NCI-H2171 (cell line): ENCODE measurements at places on chromosomes 7 and 10.

DNA sequence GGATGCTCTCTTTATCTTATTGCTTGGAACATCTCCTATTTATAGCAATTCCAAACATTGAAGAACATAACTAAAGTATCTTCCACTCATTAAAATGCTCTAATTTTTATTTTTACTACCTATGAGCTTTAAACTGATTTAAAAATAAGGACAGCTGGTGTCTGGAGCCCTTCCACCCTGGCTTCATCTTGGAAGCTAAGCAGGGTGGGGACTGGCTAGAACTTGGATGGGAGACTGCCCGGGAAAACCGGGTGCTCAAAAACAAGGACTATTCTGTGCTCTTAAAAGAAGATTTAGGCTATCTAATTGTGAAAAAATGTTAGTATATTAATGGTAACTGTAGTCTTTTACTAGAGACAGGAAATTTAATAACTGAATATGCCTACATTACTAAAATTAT lies 69.2 kb downstream of the ARMC3 start:
- DNase-seq: no peak

DNA sequence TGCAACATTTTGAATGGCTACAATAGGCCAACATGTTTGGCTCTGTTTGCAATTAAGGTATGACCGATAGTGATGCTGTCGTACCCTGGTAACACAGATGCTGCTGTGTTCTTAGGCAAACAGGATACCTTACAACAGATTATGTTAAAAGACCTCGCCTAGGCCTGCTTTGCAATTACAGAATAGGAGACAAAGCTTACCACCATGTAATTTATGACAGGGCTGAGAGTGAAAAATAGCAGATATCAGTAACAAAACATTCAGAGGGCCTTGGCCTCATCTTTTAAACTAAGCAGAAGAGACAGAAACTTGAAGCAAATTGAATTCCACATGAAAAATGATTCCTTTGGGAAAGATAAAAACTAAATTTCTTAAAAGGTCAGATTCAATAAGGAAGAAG lies 29.4 kb upstream of the ABLIM1 start:
- no peak for DNase-seq

DNA sequence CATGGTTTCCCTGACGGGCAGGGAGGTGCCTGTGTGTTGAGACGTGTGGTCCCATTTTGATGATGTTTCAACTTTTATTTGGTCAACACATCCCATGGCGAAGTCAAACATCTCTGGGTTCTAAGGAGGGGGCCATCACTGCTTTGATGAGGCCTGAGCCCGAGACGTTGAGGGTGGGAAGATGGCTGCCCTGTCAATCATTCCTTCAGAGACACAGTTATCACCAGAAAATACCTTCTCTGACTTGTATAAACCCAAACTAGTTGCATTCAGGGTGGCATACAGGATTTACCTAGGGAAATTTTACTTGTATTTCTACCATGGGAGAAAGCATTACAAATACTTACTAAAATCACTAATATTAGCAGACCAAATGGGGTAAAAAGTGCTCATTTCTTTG lies 64.6 kb downstream of the VOPP1 start:
- DNase-seq: no peak

GRCh38 chr10:114376523-114376922 lies 27.8 kb downstream of the AFAP1L2 start:
- no peak for DNase-seq

GRCh38 chr10:24821986-24822385 lies 98.3 kb upstream of the ARHGAP21 start:
- DNase-seq: no peak

GRCh38 chr7:5690931-5691473 lies 90.5 kb downstream of the RNF216 start:
- no peak for DNase-seq

DNA sequence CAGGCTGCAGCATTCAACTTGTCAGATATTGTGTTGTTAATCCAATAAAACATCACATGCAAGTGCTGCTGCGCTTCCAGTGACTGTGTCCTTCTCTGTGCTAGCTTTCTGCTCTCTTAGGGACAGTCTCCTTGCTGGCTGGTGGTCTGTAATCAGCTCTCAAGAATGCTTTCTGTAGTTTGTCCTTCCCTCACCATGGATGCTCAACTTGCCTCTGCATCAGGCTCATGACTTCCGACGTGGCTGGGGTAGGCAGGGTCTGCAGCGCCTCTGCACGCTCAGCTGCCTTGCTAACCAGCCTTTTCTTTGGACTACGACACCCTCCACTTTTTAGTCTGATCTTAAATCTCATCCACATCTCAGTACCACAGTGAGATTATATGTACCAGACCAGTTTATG lies 58.3 kb downstream of the MMRN2 start:
- no peak for DNase-seq

- no peak for DNase-seq
Observed at GRCh38 chr10:125033146-125033924, 91.4 kb downstream of the ZRANB1 start.

DNA sequence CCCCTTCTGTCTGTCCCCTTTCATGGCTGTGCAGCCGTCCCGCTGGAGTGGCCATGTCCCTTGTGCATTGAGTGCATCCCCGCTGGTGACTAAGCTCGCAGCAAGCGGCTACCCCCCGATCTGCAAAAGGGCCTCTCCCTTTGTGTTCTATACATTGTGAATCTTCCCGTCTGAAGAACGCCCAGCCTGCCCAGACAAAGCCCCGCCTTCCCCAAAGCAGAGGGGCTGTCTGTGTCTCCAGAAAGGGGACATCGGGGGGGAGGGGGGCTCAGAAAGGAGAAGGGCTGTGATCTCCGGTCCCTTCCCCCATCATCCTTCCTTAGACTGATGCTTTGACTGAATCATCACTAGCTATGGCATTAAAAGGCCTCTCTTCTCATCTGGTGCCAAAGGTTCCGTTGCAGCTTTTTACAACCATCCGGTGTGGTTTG lies 11.9 kb downstream of the NPTX2 start:
- no peak for DNase-seq

GRCh38 chr7:157002819-157003421 lies 7.5 kb downstream of the MNX1 start:
- DNase-seq: no peak

- DNase-seq: no peak
Observed at GRCh38 chr7:94059746-94060145, 55.6 kb upstream of the BET1 start.

DNA sequence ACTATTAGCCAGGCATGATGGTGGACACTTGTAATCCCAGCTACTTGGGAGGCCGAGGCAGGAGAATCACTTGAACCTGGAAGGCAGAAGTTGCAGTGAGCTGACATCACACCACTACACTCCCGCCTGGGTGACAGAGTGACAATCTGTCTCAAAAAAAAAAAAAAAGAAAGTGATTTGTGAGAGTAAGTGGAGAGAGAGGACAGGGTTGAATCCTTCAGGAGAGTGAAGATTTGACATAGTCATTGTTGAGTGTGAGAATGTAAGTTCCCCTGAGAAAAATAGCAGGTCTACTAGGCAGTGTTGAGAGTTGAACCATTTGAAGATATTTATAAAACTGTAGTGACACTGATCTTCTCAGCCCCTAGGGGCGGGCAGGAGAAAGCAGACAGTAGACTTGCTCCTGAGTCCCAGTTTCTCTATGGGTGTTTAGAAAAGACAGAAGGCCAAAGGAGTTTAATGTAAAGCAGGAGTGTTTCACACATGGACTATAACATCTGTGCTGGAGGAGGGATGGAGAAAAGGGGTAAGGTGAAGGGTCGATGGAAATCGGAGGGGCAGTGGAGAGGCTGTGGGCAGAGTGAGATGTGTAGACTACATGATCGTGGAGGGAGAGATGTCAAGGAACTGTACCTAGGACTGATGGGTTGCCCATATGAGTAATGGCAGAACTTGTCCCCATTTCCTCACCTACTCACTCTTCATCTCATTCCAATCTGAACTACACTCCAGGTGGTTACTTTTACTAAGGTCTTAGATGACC lies 13.7 kb upstream of the LAMB4 start:
- DNase-seq: no peak

DNA sequence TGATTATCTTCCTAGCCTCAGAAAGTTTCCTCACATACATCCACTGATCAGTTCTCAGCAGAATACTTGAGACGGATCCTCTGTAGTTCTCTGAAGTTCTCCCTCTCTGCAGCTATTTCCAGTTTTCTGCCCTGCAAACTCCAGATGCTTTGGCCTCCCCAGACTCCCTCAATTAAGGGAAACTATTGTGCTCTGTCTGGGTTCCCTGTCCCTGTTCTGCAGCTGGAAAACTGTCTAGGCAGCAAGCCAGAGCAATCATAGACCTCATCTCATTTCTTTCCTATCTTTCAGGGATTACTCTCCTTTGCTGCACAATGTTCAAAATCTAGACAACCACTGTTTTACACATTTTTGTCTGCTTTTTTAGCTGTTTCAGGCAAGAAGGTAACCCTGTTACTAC lies 9.2 kb downstream of the MICU1 start:
- DNase-seq: no peak

DNA sequence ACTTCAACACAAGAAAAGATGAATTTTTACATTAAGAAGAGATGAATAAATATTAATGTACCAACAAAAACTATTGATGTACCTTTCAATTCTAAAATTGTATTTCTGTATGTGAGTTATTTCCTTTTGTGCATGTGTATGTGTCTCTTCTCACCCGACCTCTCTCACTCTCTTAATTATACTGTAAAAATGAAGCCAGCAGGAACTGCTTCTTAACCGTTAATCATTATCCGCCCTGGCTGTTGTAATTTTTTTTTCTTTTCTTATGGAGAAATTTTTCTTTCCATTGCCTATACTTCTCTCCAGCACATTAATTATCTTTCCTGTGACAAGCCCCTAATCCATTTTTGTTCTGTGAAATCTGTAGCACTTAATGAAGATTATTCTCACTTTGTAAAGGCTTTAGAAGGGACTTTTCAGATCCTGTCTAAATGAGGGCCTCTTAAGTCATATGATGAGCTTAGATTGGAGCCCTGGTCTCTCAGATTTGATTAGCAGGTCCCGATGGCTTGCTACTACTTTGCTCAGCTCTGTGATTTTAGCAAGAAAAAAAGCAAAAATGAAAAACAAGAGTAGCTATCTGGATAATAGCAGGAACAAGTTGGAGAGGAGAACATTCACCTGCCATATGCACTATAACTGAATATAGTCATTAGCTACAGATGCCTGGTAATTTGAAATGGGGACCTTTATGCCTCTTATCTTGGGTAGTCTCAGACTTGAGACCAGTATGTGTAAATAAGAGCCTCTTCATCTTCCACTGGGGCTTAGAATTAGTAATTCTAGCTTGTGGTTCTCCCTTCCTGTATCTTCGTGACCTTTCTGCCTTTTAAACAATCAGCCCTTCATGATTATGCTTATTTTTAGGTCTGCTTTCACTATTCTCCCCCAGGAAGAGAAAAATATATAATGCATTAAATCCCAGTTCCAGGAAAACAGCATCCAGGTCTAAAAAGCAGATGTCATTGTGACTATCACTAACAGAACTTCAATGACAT lies 80.0 kb upstream of the COL1A2 start:
- DNase-seq: no peak

- no peak for DNase-seq
Observed at GRCh38 chr10:114426476-114426875, 22.2 kb upstream of the AFAP1L2 start.

- DNase-seq: no peak
Observed at GRCh38 chr10:56599201-56599600, 238.1 kb upstream of the ZWINT start.

- no peak for DNase-seq
Observed at GRCh38 chr7:128380483-128381106, 19.1 kb upstream of the PRRT4 start.

DNA sequence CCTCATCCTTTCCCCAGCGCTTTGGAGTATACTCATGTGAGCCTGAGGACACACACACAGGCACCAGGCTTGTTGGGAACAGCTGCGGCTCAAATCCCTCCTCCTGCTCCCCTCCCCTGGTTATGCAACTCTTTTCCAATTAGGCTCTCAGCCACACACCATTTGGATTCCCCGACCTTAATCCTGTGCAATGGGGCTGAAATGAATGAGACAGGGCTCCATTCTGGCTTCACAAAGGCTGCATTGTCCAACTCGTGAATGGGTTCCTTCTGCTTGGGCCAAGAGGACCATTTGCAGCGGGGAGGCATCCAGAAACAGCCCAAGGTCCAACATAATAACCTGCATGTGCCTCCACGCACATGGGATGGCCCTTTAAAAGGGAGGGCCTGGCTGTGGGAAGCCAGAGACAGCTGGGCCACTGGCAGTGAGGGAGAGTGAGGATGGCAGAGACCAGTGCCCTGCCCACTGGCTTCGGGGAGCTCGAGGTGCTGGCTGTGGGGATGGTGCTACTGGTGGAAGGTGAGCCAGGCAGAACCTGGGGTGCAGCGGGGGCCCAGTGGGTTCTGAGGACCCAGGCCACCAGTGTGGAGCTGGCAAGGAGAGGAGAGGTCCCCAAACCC lies at the start of gene RGR:
Gene RGR, plus strand, starts transcription at position 403 of the 620 bp plus-strand sequence. Its CDS starts 38 bp downstream, at position 441.
- peak; percentile 31 for DNase-seq

GRCh38 chr7:30897770-30898169 lies 13.9 kb upstream of the AQP1 start:
- DNase-seq: no peak

GRCh38 chr10:11237571-11237970 lies 219.9 kb downstream of the CELF2 start:
- no peak for DNase-seq

DNA sequence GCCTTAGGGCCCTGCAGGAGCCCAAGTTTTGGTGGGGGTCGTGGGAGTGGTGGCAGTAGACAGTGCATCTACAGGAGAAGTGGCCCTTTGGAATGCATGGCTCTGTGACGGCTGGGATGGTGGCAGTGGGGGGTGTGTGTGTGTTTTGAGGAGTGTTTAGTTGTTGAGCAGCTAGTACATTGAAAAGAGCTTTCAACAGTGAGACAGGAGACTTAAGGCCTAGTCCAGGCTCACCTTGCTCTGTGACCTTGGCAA lies 27.1 kb downstream of the ZNF775 start:
- no peak for DNase-seq

DNA sequence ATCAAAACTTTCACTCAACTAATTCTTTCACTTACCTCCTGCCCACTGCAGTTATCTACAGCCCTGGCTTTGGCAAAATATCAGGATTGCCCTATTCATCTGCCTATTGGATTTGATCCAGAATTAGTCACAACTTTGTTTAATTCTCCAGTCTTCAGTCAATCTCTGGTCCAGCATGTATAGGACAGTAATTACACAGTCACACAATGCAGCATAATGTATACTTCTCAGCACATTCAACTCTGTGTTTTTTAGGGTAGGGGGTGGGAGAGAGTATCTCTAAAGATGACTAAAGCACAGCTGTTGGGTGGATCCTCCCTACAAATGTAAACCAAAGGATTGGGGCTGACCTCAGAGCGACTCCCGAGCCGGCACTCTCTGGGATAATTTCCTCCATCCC lies 17.7 kb upstream of the NRP1 start:
- no peak for DNase-seq

- DNase-seq: no peak
Observed at GRCh38 chr10:124928087-124928486, 13.8 kb upstream of the ZRANB1 start.

- no peak for DNase-seq
Observed at GRCh38 chr10:2351566-2351965, 614.2 kb upstream of the ADARB2 start.

- no peak for DNase-seq
Observed at GRCh38 chr7:64892666-64893309, 10.3 kb upstream of the ZNF273 start.

GRCh38 chr7:39088730-39089593 lies 111.3 kb downstream of the POU6F2 start:
- no peak for DNase-seq

- no peak for DNase-seq
Observed at GRCh38 chr10:56679578-56679977, 318.5 kb upstream of the ZWINT start.
